Daoy (cell line): ENCODE measurements at places on chromosomes 12 and 14. TPM values are rescaled to one million over a fixed set of nuclear protein-coding genes. Genes with fewer than 3 reads are reported as not detected.

The CRIP2 gene
- total RNA-seq = 88.8 and 94.1 TPM in 2 replicates

The FOXN4 gene
- 0.06 and 0.12 TPM in 2 replicates for total RNA-seq

The MTHFD1 gene
- total RNA-seq = 50.9 and 63.7 TPM in 2 replicates

The USP5 gene
- 134 and 140 TPM in 2 replicates for total RNA-seq

The CBLN3 gene
- not detected in 2 replicates for total RNA-seq

The PPP4R4 gene
- 7.1 and 17.6 TPM in 2 replicates for total RNA-seq

The OR6C2 gene
- not detected in 2 replicates for total RNA-seq

The C12orf54 gene
- total RNA-seq = not detected in 2 replicates

The RNASE1 gene
- total RNA-seq = 1.9 and 6.0 TPM in 2 replicates

The GPRC5D gene
- total RNA-seq = not detected in 2 replicates

The GLS2 gene
- total RNA-seq = 5.4 TPM in 1 of 2 replicates, not detected in the other
